ENCODE measurements at places on chromosomes 1 and 21.
A peak's percentile ranks its signal among the peaks of the same experiment; 100 is the strongest.

- DNase-seq = peak; percentile 56
These were observed 777 bp upstream of the METTL25B start for GRCh38 chr1:156727492-156727891.

- DNase-seq = no peak
These were observed 342.6 kb upstream of the NFIA start for GRCh38 chr1:60739729-60740128.

DNA sequence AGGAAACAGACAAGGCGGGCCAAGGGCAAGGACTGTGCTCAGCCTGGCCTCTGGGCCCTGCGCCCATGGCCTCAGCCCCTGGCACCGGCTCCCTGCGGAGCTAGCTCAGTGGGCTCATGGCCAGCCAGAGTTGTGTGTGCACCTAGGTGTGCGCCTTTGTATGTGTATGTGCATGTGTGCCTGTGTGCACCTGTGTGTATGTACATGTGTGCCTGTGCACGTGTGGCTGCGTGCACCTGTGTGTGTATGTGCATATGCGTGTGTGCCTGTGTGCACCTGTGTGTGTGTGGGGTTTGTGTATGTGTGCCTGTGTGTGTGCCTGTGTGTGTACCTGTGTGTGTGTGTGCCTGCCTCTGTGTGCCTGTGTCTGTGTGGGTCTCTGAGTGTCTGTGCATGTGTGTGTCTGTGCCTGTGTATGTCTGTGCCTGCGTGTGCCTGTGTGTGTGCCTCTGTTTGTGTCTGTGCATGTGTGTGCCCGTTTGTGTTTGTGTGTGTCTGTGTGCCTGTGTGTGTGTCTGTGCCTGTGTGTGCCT, 7.4 kb downstream of the GPR137B start:
- DNase-seq = no peak

DNA sequence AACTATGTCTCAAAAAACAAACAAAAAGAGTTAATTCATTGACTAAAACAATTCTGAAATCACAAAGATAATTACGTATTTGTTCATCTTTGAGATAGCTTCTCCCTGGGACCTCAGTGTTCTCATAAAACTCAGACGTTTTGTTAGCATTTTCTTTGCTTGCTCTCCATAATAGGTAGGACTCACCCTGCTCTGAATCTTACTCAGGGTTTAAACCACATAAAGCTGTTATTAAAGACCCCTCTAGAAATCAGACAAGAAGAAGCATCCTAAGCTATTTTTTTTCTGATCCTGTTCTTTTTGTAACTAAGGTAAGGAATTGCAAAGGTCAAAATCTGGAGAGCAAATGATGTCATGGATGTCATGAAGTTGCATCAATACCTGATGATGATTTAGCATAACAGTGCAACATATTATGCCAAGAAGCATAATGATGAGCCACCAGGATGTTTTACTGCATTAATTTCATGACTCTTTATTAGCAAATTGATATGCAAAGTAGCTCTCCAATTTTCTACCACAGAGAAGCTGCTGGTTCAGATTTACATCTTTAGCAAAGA, 2.4 kb downstream of the FBXO42 start:
- DNase-seq = peak; percentile 29

- no peak for DNase-seq
These were observed 7.0 kb downstream of the NKAIN1 start for GRCh38 chr1:31232689-31233088.

DNA sequence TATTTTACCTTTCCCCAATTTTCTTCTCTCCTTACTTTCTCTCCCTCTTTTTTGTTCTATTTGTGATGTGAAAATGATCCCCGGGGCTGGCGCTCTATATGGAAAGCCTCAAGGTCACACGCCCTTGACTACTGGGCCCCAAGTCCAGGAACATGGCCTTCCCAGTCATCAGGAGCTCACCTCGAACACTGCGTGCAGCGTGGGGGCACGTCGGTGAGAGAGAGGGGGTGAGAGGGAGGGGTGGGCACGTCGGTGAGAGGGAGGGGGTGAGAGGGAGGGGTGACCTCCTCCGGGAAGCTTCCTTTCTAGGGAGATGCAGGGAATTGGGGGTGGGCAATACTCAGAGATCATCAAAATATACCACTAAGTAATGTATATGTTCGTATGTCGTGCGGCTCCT, 94.6 kb upstream of the TMPRSS2 start:
- DNase-seq = no peak

- no peak for DNase-seq
These were observed 25.8 kb upstream of the VPS26C start for GRCh38 chr21:37292941-37293340.

DNA sequence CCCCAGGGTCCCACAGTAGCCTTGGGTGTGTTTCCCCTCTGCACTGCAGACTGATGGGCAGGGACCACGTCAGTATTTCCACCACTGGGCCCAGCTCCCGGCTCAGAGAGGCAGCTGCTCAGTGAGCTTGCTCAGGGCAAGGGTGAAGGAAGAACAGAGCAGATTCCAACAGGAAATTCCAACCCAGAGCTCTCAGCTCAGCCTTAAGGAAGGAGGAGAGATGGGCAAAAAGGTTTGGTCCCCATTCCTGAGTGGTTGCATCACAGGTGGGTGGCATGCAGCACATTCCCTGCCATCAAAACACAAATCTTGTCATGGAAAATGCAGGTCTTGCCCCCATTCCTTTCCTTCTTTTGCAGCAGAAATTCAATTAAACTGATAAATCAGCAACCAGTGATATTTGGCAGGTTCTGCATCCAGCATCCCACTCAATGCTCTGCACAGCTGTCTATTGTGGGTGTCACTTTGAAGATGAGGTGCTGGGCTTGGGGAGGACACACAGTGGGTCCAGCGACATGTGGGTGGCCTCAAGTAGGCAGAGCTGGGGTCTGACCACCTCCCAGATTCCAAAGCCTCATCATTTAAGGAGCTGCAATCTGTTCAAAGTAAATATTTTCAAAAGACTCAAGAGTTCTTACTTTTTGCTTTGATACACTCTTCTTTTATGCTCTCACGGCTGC, 315.4 kb downstream of the DSCAM start:
- DNase-seq = no peak

DNA sequence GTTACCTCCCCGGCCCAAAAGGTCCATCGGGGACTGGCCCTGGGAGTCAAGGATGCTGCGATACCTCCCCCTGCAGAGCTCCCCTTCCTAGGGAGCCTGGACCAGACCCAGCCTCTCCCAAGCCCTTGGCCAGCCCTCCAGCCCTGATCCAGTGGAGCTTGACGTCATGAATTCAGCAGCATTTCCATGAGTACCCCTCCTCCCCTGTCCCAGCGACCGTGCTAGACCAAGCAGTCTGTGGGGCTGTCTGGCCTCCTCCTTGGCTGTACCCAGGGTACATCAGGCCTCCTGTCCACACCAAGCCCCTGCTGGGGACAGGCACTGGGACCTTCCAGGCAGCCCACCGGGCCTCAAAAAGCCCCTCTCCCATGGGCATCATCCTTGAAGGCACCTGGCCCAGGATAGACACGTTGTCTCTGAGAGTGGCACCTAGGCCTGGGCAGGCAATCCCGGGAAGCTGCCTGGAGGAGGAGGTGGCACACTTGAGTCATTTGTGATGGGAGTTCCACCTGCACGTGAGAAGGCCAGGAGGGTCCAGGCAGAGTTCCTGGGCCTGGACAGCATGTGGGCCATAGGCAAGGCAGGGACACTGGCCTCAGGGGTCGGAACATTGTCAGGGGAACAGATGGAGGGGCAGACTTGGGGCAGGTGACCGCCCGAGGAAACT, 46.4 kb downstream of the WNT9A start:
- DNase-seq = no peak

DNA sequence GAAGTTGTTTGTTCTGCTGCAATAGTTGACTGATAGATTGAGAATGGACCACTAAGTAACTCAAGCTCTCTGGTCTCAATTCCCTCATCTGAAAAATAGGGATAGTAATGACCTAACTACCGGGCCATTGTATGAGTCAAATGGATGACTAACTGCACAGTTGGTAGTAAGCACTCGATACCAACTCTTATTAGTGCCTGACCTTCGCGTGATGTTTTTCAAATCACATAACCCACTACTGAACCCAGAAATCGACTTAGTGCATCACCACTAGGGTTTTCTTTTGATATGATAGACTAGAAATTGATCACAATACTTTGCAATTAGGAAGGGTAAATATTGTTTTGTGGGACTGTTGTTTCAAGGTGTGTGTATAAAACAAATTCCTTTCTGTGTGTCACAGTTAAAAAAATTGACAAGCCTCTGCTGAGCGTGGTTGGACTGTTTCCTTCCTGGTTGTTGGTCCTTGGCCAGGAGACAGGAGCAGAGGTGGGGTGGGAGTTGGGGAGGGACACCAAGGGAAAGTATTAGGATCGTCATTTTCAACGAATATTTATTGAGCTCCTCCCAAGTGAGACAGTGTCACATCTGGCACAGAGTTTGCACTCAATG, 54.0 kb upstream of the LRP8 start:
- DNase-seq = peak; percentile 85

DNA sequence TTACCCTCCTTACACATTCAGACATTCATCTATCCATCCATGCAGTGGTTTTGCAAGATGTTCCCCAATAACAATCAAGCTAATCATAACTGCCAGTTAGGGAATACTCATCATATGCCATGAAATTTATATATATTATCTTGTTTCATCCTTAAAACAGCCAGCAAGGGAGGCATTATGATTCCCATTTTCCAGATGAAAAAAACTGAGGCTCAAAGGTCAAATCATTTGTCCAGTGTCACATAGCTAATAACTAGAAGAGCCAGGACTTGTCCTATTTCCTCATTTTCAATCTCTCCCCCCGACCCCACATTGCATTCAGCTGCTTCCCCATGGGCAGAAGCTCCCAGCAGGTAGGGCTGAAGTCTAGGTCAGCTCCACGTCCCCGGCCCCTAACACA, 7.0 kb upstream of the COL8A2 start:
- DNase-seq = no peak

GRCh38 chr1:21005466-21006239, 171.0 kb downstream of the EIF4G3 start:
- DNase-seq = no peak

DNA sequence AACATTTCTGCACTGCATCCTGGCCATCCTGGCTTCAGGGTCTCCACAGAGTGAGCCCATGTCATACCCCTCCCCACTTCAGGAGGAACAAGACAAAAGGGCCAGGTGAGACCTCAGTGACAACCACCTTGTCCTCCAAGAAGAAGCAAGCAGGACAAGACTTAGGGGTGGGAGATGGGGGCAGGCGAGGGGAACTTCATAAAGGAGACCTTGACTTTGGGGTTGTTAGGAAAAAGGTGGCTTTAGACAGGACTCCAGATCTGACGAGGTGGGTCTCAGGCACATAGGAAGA, 24.0 kb upstream of the SLAMF9 start:
- no peak for DNase-seq

DNA sequence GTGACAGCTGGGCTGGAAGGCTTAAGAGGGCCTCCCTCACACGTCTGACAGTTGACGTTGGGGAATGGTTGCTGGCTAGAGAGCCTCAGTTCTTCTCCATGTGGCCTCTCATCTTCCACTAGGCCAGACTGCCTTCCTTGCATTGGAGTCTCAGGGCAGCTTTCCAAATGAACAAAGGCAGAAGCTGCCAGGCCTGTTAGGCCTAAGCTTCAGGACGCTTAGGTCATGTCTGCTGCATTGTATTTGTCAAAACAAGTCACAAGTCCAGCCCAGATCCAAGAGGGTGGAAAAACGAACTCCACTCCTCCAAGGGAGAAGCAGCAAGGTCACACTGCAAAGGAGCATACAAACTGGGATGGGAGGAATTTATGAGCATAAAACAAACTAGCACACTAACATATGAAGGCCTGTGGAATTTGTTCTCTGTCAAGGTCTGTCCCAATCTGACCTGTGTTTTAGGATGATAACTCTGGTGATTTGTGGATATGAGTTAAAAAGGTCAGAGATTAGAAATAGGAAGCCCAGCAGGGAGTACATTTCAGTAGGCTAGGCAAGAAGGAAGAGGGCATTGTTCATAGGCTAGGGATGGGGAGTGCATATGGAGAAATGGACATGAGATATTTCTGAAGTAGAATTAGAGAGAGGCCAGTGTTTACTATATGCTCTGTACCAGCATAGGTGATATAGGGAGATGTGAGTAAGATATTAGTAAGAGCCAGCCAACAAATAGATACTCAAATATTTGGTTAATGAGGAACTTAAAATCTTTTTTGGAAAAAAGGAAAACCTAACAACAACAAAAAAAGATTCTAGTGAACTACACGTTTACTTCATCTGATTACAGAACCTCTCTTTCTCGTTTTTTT, 29.1 kb upstream of the CNN3 start:
- no peak for DNase-seq

- no peak for DNase-seq
These were observed 35.5 kb downstream of the KCNK2 start for GRCh38 chr1:215118081-215118480.

DNA sequence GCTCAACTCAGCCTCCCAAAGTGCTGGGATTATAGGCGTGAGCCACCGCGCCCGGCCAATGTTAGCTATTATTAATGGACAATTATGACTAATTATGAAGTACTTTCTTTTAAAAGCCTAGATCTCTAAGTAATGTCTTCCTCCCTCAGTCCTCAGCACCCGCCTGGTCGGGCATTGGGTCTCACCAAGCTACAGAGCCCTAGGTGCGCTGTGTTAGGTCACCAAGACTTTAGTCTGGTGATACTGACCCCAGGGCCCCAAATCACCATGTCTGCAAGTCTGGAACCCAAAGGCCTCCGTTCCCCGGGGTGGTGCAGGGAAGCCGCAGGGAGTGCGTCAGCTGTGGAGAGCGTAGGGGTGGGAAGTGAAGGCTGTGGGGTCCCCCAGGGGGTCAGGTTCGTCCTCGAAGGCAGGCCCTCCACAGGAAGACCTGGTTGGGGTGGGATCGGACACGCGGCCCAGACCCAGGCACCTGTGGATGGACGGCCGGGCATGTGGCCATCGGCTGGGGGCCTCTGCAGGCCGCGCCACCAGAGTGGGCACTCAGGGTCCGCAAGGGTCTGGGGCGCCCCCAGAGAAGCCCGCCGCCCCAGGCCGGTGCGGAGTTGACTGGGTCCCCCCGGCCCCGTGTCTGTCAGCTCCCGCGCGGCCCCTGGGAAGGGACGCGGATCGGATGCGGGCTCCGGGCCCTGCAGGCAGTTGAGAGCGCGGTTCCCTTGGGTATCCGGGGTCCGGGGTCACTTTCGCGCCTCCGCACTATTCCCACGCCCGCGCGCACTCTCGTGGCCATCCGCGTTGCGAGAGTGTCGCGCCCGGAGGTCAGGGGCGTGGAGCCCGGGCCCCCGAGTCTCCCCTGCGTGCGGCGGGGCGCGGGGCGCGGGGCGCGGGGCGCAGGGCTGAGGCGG, 710 bp upstream of the PDXK start:
- DNase-seq = no peak

- DNase-seq = no peak
These were observed 79.4 kb upstream of the ACTL8 start for GRCh38 chr1:17675744-17676143.

GRCh38 chr1:35190784-35191183, 2.2 kb downstream of the SFPQ start:
- peak; percentile 63 for DNase-seq

- no peak for DNase-seq
These were observed 585.1 kb downstream of the PTPRC start for GRCh38 chr1:199223936-199224335.

GRCh38 chr1:166119471-166119965, 47.3 kb downstream of the FAM78B start:
- no peak for DNase-seq

- DNase-seq = no peak
These were observed 528.8 kb upstream of the NCAM2 start for GRCh38 chr21:20469361-20469760.
